Glutamatergic neuron (in vitro differentiated cells): ENCODE measurements at places on chromosomes 5 and 9. TPM values are rescaled to one million over a fixed set of nuclear protein-coding genes. Genes with fewer than 3 reads are reported as not detected.

JAKMIP2 gene
- 88.2 TPM for total RNA-seq

KIF12 gene
- 0.93 TPM for total RNA-seq

GRIN1 gene
- 5.5 TPM for total RNA-seq

DNA sequence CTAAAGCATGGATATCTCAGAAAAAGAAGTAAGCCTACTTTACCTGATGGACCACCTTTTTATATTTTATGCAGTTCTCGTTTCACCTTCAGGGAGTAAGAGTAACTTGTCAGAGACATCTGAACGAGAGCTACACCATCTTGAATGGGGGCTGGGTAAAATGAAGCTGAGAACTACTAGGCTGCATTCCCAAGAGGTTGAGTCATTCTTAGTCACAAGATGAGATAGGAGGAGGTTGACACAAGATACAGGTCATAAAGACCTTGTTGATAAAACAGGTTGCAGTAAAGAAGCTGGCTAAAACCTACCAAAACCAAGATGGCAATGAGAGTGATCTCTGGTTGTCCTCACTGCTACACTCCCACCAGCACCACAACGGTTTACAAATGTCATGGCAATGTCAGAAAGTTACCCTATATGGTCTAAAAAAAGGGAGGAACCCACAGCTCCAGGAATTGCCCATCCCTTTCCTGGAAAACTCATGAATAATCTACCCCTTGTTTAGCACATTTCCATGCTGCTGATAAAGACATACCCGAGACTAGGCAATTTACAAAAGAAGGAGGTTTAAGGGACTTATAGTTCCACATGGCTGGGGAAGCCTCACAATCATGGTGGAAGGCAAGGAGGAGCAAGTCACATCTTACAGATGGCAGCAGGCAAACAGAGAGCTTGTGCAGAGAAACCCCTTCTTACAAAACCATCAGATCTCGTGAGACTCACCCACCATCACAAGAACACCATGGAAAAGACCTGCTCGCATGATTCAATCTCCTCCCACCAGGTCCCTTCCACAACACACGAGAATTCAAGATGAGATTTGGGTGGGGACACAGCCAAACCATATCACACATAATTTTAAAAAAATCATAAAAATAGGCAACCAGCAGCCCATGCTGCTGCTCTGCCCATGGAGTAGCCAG is 62.5 kb downstream of the GIN1 start:
- no peak for DNase-seq

DNA sequence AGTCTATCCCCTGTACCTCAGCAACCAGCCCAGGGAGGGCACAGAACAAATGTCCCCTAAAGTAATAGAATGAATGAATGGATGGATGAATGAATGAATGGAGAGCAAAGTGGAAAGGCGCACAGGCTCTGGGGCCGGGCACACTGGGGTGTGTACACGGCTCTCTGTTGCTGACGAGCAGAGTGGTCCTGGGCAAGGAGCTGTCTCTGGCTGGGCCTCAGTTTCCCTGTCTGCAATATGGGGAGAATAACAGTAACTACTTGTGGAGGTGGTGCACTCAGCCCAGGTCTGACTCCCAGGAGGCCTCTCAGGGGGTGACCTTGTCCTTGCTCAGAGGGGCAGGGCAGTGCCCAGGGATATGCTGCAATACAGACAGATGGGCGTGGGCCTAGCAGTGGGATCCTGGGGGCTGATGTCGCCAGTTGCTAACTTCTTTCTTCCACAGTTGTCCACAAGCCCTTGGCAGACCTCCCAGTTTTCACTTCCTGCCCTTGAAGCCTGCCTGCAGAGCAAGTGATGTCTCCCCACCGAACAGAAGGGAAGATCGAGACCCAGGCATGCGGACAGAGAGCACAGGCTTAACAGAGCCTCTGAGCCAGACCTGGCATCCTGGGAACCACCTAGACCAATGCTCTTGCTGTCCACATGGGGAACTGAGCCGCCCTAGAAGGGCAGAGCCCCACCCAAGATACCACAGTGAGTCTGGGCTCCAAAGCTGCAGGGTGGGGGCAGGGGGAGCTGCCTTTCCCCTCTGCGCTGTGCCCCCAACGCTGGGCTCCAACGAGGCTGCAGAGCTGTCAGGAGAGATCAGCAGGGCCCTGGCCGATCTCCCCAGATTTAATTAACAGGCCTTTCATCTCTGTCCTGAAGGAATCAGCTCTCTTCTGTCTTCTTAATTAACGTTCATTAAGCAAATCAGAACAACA is 13.6 kb upstream of the LAMC3 start:
- DNase-seq = no peak

DNA sequence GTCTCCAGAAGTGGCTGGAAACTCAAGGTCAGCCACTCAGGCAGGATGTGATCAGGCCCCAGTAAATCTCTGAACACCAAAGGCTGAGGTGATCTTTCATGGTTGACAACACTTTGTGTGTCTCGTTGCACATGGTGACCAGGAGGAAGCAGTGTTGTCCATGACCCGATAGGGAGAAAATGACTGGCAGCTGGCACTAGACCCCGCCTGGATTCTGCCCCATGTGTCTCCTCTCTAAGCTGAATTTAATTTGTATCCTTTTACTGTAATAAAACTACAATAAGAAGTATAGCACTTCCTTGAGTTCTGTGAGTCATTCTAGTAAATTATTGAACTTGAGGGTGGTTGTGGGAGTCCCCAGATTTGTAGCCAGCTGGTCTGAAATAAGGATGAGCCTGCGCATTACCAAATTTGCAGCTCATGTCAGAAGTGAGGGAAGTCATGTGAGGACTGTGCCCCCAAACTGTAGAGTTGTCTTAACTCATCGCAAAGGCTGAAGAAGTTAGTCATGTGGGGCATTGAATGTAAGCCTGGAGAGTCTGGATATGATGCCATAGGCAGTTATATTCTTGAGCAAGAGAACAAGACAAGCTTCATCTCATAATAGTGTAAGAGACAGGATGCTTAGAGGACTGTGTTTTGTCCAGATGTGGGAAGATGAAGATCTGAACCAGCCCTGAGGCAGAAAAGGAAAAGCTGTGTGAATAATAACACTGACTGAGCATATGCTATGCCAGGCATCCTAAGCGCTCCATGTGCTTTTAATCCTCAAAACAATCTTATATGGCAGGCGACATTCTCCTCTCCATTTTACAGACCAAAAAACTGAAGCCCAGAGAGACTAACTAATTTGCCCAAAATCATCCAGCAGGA is 55.9 kb downstream of the TMEM215 start:
- DNase-seq = no peak

DNA sequence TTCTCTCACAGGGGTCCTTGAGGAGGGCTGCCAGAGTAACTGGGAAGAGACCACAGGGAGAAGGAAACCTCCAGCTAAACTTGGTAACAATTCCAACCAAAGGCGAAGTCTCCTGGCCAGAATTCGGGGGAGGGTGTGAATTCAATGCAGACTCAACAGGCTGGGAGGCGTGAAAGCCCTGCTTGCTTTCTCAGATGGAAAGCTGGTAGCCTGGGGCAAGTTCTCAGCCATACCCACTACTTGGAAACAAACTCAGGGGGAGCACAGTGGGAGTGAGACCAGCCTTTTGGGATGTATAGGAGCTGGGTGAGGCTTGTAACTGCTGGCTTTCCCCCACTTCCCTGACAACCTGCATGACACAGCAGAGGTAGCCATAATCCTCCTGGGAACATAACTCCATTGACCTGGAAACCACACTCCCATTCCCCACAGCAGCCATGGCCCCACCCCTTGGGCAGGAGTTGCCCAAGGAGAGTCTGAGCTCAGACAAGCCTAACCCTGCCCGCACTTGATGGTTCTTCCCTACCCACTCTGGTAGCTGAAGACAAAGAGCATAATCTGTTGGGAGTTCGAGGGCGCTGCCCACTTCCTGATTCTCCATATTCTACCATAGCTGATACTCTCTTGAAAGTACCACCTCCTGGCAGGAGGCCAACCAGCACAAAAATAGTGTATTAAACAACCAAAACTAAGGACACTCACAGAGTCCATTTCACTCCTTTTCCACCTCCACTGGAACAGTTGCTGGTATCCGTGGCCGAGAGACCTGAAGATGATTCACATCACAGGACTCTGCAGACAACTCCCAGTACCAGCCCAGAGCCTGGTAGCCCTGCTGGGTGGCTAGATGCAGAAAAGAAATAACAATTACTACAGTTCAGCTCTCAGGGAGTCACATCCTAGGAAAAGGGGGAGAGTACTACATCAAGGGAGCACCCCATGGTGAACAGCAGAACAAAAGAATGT is 123.8 kb downstream of the FAM170A start:
- no peak for DNase-seq

GRCh38 chr5:347712-348284 is 26.3 kb downstream of the AHRR start:
- DNase-seq = no peak
